Ovary (tissue), 10 donors: ENCODE measurements at places on chromosomes 7 and 10. TPM values are rescaled to one million over a fixed set of nuclear protein-coding genes. Genes with fewer than 3 reads are reported as not detected.
A peak's percentile ranks its signal among the peaks of the same experiment; 100 is the strongest.

DNA sequence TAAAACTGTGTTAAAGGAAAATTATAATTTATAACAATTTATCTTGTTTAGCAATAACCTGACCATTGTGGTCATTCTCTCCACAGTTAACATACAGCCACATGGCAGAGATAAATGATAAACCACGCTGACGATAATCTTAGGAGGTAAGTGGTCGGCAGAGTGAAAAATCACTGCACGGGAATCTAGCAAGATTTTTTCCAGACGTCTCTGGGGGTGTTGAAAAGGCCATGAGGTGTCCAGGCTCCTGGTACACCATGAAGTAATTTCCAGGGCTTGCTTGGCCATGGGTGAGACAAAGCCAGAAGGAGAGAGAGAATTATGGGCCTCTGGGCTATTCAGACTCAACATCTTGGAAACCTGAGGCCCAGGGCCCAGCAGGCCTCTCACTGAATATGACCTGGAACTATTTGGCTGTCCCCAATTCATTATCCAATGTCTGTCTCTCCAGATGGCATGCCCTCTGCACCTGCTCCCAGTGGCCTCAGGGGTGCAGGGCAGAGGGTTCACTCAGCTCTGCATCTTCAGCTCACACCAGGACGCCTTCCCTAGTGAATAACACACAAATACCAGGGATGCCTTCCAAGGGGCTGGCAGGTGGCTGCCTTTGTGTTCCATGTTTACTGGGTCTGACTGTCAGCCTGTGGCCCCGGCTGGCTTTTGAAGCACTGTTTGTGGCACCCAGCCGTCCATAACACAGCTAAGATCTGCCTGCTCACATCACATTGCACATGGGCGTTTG, 590.4 kb upstream of the PFKP start:
- DNase-seq: no peak
- H3K27me3 ChIP-seq: no peaks in the 10 kb centered on the region
- H3K36me3 ChIP-seq: no peaks in the 10 kb centered on the region
- H3K4me3 ChIP-seq: no peak overlapping the region
- no peak overlapping the region for H3K27ac ChIP-seq

DNA sequence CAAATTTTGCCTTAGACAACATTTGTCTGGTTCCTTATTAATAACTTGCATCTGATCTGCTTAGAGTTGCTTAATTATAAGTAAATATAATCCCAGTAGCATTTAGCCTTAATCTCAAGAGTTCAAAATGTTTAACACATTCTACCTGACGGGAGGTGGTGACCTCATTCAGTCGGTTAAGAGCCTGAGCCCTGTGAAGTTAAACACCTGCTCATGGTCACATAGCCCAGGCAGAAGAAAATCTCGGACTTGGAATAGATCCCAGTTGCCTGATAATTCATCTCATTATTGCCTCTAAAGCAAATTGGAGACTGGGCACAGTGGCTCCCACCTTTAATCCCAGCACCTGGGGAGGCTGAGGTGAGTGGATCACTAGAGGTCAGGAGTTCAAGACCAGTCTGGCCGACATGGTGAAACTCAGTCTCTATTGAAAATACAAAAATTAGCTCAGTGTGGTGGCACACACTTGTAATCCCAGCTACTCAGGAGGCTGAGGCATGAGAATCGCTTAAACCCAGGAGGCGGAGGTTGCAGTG, 18.6 kb upstream of the ASCC1 start:
- H3K4me1 ChIP-seq: peaks cover 6% of the 10 kb centered on the region
- no peak overlapping the region for H3K4me3 ChIP-seq
- H3K27ac ChIP-seq: no peak overlapping the region

- no peak overlapping the region for H3K27ac ChIP-seq
- DNase-seq: peak; percentile 22
- H3K36me3 ChIP-seq: no peaks in the 10 kb centered on the region
These were observed 742.3 kb downstream of the TYW1 start for GRCh38 chr7:67738958-67739357.

DNA sequence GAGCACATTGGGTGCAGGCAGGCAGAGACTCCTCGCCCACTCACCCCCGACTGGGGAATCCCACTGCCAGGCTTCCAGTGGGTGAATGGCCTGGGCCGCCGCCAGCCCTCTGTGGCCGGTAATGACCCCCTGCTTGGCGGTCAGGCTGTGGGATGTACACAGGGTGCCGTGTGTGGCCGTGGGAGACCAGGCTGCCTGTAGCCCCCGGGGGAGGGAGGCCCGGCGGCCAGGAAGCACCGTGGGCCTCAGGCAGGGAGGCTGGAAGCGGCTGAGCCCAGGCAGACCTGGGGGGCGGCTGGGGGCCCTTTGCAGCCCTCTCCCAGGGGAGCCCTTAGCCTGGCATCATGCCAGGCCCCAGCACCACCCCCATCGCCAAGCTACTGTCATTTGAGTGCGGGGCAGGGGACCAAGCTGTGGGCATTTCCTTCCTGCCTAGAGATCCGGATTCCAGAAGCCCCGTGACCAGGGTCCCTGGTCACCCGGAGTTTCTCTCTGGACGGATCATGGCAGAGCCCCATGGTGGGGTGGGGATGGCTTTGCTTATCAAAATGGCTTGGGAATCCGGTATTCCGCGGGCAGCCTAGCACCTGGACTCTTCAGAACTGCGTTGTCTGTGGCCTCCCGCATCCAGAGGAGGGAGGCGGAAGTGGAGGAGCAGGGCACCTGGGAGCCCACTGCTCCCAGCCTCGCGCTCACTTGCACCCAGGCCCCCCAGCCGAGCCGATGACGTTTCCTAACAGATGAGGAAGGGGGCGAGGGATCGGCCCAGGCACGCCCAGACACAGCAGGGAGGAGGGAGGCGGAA, 1.1 kb downstream of the TTYH3 start:
- H3K36me3 ChIP-seq: no peaks in the 10 kb centered on the region
- peaks cover 22% of the 10 kb centered on the region for H3K4me1 ChIP-seq
- H3K27me3 ChIP-seq: no peaks in the 10 kb centered on the region
- DNase-seq: peak; percentile 77
- H3K4me3 ChIP-seq: peak overlapping the region; percentile 90

- peak; percentile 67 for DNase-seq
- peaks cover 4% of the 10 kb centered on the region for H3K4me1 ChIP-seq
- H3K4me3 ChIP-seq: no peak overlapping the region
- no peak overlapping the region for H3K27ac ChIP-seq
- H3K27me3 ChIP-seq: no peaks in the 10 kb centered on the region
These were observed 492.9 kb upstream of the FOXK1 start for GRCh38 chr7:4189131-4189570.

- no peaks in the 10 kb centered on the region for H3K27me3 ChIP-seq
- no peak overlapping the region for H3K27ac ChIP-seq
- H3K4me3 ChIP-seq: no peak overlapping the region
- H3K4me1 ChIP-seq: no peaks in the 10 kb centered on the region
- H3K36me3 ChIP-seq: no peaks in the 10 kb centered on the region
These were observed 13.4 kb downstream of the NUDT1 start for GRCh38 chr7:2255145-2256139.

NPC1L1 gene
- total RNA-seq: 0.10 TPM
